ENCODE measurements at places on chromosomes 5 and 9.

DNA sequence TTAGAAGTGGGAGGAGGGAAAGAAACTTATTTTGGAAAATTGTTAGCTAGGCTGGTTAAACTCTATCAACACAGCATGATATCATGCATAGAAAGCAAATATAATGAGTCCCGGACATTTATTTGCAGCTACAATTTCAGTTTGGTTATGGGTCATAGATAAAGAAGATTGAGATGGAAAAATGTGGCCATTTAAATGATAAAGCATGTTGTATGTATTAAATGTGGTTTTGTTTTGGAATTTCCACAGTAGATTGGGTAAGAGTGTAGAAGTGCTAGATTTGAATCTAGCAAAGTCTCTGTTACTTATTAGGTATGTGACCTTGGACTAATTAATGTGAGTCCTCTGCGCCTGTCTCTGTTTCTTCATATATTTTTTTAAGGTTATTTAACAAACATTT, 217.4 kb downstream of the KDM4C start:
- DNase-seq = no peak

- no peak for DNase-seq
Observed at GRCh38 chr5:32600054-32600622, 14.8 kb downstream of the SUB1 start.

DNA sequence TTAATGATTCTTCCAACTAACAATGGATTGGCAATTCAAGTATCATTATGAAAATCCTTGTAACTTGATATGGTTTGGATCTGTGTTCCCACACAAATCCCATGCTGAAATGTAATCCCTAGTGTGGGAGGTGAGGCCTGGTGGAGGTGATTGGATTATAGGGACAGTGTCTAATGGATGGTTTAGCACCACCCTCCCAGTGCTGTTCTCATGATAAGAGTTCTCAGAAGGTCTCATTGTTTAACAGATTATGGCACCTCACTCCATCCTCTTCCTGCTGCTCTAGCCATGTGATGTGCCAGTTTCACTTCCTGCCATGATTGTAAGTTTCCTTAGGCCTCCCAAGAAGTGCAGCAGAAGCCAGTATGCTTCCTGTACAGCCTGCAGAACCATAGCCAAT, 1116.2 kb upstream of the EDIL3 start:
- DNase-seq = no peak

- no peak for DNase-seq
Observed at GRCh38 chr5:32182463-32183063, 8.4 kb upstream of the GOLPH3 start.

GRCh38 chr9:126700903-126701812, 87.4 kb downstream of the LMX1B start:
- no peak for DNase-seq

DNA sequence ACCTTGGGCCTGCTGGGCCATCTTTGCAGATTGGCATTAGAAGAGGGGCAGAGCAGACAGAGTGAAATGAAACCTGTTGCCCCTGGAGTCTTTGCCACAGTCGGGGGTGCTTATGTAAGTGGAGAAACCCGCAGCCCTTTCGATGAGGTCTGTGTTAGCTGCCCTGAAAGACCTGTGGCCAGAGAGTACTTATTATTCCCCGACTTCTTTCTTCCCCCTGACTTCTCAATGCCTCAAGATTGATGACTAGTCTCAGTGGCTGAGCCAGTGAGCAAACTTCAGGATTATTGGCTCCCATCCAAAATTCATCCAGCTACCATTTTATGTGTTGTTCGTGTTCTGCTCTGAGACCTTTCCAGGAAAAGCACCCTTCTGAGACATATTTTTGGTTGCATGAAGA, 7.6 kb downstream of the NTRK2 start:
- DNase-seq = no peak

GRCh38 chr5:116576053-116576713, 1.6 kb upstream of the SEMA6A start:
- no peak for DNase-seq

- DNase-seq = no peak
Observed at GRCh38 chr5:179816796-179817469, 3.8 kb upstream of the SQSTM1 start.

- no peak for DNase-seq
Observed at GRCh38 chr5:144024545-144024944, 145.9 kb downstream of the YIPF5 start.

DNA sequence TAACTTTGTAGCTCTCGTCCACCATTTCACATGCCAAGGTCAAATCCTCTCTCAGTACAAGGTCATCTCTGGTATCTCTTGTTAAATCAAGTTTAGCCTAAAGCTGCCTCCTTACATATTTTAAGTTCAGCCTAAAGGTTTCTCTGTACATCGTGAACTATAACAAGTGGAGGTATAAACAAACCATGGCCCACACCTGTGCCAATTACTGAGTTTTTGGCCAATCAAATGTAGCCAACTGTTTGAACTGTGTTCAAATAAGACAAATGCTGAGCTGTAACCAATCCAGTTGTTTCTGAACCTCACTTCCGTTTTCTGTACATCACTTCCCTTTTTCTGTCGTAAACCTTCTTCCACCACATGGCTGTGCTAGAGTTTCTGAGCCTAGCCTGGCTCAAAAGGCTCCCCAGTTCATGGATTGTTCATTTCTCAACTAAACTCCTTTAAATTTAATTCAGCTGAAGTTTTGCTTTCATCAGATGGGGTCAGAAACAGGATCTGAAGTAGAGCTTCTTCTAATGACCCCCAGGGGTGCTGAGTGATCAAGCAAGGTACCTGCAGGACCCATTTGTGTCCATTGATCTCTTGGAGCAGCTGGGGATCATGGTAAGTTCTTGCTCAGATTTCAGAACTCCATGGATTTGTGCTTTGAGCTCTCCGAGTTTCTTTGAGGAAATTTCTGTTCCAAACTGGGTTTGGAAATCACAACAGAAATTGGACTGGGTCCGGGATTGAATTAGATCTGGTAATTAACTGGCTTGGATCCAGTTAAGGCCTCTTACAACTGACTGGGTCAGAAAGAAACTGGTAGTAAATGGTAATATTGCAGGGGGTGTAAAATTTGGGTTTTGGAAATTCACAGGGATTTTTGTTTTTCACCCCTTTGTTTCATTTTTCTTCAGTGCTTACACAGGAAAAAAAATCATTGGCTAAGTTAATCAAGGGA, 11.0 kb upstream of the NANS start:
- peak; percentile 86 for DNase-seq

DNA sequence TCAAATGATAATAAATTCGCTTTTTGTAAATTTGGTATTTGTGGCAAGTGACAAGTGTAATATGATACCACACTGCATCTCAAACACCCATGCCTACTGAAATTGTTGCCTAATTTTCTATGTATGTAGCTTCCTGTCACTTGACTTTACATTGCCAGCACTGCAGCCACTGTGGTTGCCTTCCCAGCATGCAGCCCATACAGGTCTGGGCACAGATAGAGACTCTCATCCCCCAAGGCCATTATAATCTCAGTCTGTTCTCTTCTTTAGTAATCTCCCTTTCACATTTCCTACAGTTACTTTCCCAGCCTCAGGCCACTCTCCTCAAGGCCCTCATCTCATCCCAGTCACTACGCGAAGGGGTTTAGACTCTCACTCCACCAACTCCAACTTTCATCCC, 1200.6 kb downstream of the PTPRD start:
- DNase-seq = peak; percentile 60

DNA sequence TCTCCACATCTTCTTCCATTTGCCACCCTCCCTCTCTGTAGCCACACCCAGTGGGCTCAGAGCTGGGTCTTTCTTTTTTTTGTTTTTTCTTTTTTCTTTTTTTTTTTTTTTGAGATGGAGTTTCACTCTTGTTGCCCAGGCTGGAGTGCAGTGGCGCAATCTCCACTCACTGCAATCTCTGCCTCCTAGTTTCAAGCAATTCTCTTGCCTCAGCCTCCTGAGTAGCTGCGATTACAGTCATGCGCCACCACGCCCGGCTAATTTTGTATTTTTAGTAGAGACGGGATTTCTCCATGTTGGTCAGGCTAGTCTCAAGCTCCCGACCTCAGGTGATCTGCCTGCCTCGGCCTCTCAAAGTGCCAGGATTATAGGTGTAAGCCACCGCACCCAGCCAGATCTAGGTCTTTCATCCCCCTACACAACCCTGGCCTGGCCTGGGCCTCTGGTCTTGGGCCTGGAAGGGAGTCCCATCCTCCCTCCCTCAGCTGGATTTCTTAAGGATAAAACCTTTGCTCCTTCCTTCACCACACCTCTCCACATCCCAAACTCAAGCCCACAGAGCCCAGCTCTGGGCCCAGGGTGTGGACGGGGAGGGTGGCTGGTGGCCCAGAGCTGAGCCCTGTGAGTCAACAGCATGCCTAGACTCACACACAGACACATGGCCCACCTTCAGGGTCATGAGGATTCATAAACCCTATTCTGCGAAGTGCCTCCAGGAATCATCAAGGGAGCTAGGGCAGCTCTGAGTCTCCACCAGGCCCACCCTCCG, 18.8 kb upstream of the KCNIP1 start:
- DNase-seq = no peak

DNA sequence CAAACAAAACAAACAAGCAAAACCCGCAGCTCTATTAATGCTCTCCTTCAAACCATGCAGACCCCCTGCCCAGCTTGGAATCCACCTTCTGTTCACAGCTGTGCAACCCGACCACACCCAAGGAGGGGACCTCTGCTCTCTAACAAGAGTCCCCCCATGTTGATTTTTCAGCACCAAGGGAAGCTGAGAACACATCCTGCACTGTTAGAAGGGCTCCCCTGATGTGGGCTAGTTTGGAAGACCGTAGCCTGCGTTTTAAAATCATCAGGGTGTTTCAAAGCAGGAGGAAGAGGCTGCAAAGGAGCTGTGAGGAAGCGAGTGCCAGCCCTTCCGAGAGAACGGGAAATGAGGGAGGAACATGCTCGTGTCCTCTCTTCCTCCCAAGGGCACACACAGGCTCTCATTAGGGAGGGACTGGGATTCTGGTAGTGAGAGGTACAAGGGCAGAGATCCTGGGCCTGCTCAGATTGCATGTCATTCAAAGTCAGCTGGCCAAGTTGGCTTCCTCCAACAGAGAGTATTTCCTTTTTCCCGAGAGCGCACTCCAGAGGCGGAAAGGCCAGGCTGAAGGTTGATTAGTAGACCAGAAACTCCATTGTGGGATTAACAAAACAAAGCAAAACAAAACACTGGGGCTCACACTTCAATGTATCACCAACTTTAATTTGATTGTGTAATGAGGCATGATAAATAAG, 185.9 kb downstream of the SEMA6A start:
- no peak for DNase-seq

DNA sequence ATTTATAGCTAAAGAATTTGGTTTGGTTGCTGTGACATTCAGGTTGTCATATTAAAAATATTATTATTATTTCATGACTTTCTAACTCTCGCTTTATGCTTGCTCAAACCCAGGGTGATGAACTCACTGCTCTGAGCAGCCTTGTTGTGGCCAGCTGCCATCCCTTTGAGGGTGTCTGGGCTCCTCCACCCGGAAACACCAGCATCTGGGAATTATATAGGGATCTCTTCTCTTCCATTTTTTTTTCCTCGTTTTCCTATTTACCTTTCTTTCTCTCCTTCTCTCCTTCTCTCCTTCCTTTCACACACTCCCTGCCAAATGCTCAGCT, 355.8 kb upstream of the SMARCA2 start:
- no peak for DNase-seq

DNA sequence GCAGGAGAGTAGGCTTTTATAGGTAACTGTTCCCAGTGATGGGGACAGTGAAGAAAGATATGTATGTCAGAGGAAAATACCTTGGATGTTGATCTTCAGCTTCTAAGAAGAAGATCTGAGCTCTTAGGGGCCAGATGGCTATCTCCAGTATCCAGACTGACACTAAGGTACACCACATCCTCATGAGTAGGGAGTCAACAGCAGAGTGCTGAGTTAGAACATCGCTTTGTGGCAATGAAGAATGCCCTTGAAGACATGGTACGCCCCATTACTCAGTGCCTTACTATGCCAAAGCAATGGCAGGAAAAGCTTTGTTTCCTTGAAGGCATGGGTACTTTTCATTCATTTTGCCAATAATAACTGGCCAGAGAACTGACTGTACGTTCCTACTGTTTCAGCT, 263.7 kb downstream of the CEMIP2 start:
- DNase-seq = no peak

GRCh38 chr9:110077925-110078324, 130.0 kb downstream of the C9orf152 start:
- no peak for DNase-seq

DNA sequence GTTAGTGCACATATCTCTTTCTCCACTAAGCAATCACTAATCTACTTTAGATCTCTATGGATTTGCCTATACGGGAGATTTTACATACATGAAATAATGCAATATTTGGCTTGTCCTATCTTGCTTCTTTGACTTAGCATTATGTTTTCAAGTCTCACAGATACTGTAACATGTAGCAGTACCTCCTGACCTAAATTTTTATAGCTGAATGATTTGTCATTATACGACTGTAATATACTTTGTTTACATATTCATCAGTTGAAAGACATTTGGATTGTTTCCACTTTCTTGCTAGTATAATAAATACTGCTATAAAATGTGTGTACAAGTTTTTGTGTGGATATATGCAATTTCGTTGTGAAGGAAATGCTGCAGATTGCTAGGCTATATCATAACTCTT, 1520.8 kb upstream of the CDH6 start:
- no peak for DNase-seq

- no peak for DNase-seq
Observed at GRCh38 chr9:130768265-130768664, 66.8 kb upstream of the ABL1 start.

GRCh38 chr9:8419596-8420275, 620.2 kb upstream of the DMAC1 start:
- DNase-seq = no peak

DNA sequence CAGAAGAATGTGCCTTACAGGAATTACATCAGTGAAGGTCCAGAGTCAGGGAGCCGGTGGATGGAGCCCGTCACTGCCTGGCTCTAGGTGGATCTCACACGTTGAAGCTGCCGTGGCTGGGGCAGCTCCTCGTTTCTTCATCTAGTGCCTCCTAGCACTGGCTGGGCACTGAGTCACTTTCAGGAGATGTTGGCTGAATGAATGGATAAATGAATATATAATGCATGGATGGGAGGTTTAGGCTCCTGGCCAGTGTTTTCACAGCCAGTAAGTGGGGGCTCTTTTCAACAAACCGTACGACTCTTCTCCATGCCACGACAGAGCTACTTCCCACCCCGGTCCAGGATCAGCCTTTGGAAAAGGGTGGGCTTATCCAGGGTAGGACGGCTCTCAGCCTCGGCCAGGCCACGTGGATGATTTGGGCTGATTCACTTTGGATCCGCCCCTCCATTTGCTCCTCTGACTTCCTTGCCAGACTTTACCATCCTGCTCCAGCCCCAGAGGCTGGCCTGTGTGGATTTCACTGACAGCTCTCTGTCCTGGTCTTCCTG, 1.3 kb upstream of the SH3PXD2B start:
- no peak for DNase-seq

DNA sequence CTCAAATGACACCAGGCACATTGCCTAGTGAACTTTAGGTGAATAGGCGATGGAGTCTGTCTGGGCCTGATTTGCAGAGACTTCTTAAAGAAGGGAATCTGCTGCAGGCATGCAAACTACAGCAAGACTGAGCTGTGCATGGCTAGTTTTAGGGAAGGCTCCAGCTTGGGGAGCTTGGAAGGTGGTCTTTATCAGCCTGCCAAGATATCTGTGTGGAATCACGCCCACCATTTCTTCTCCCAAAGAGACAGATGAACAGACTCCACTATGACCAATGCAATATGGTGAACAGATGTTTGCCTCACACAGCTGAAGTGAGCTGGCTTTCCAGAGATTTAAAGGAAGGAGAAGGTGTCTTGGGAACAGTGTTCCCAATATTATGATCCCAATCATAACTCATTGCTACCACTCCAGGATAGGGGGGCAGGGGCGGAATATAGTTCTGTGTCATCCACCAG, 129.0 kb upstream of the HMHB1 start:
- DNase-seq = no peak

- DNase-seq = no peak
Observed at GRCh38 chr5:148998174-148998797, 64.6 kb downstream of the SH3TC2 start.
